Left lung (tissue), 14 donors: ENCODE measurements at places on chromosomes 16 and 17. TPM values are rescaled to one million over a fixed set of nuclear protein-coding genes. Genes with fewer than 3 reads are reported as not detected.

- peak; percentile 21 for DNase-seq
- no peaks in the 10 kb centered on the region for H3K27me3 ChIP-seq
- H3K36me3 ChIP-seq: no peaks in the 10 kb centered on the region
- H3K4me1 ChIP-seq: peaks cover 29% of the 10 kb centered on the region
- no peak overlapping the region for H3K4me3 ChIP-seq
Observed at GRCh38 chr16:24734382-24734781, 4.9 kb downstream of the TNRC6A start.

GRCh38 chr17:29057361-29057760, 14.4 kb downstream of the PIPOX start:
- no peak overlapping the region for H3K4me3 ChIP-seq
- H3K27me3 ChIP-seq: no peaks in the 10 kb centered on the region
- no peaks in the 10 kb centered on the region for H3K36me3 ChIP-seq
- H3K4me1 ChIP-seq: no peaks in the 10 kb centered on the region
- DNase-seq: no peak
- no peak overlapping the region for H3K27ac ChIP-seq

- H3K4me1 ChIP-seq: no peaks in the 10 kb centered on the region
- H3K36me3 ChIP-seq: no peaks in the 10 kb centered on the region
- no peaks in the 10 kb centered on the region for H3K27me3 ChIP-seq
- H3K4me3 ChIP-seq: no peak overlapping the region
- no peak for DNase-seq
Observed at GRCh38 chr16:82535262-82535661, 91.5 kb upstream of the CDH13 start.

DNA sequence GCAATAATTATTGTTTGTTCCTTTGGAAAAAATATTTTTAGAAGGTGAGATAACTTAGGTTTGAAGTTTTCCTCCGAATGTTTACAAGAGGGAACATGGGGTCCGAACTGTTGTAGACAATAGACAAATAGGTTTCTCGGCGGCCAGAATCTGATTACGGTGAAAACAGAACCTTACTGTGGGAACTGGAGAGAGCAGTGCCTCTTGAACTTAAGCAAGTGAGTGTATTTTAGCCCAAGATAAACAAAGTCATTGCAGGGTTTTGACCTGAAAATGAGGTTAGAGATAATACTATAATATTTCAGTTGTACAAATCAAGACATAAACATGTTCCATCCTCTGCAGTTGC, 134.7 kb downstream of the ABCA8 start:
- no peak overlapping the region for H3K4me3 ChIP-seq
- no peaks in the 10 kb centered on the region for H3K27me3 ChIP-seq
- no peak for DNase-seq
- no peak overlapping the region for H3K27ac ChIP-seq
- H3K36me3 ChIP-seq: no peaks in the 10 kb centered on the region

DNA sequence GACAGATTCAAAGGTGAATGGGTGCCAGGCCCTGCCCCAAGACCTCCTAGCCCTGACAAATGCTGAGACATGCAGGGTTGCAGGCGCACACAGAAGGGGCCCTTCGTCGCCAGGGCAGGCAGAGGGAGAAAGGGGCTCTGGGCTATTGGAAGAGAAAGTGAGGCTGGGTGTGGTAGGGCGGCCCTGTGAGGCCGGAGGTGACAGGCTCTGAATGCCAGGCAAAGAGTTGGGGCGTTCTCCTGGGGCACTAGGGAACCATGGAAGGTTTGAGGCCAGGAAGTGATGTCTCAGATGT, 26.4 kb upstream of the NXPH3 start:
- H3K4me3 ChIP-seq: no peak overlapping the region
- no peak overlapping the region for H3K27ac ChIP-seq
- H3K36me3 ChIP-seq: no peaks in the 10 kb centered on the region
- H3K27me3 ChIP-seq: peaks cover 7% of the 10 kb centered on the region
- no peaks in the 10 kb centered on the region for H3K4me1 ChIP-seq
- no peak for DNase-seq

GRCh38 chr16:9499941-9500593, 408.6 kb downstream of the HAPSTR1 start:
- no peaks in the 10 kb centered on the region for H3K27me3 ChIP-seq
- H3K27ac ChIP-seq: no peak overlapping the region

- peaks cover 79% of the 10 kb centered on the region for H3K4me1 ChIP-seq
- no peak for DNase-seq
- peak overlapping the region; percentile 99 for H3K4me3 ChIP-seq
- peak overlapping the region; percentile 95 for H3K27ac ChIP-seq
- peaks cover 29% of the 10 kb centered on the region for H3K36me3 ChIP-seq
- no peaks in the 10 kb centered on the region for H3K27me3 ChIP-seq
Observed at GRCh38 chr17:8160741-8161221, 2.0 kb downstream of the VAMP2 start.

DNA sequence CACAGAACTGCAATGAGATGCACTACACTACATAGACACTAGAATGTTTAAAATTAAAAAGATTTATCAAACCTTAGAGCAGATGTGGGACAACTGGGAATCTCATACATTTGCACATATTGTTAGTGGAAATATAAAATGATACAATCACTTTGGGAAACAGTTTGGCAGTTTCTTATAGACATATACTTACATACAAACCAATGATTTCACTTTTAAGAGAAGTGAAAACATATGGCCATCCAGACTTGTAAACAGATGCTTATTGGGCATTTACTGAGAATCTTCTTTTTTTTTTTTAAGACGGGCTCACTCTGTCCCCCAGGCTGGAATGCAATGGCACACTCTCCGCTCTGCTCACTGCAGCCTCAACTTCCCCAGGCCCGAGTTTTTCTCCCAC, 50.1 kb downstream of the AXIN2 start:
- H3K27ac ChIP-seq: no peak overlapping the region
- H3K36me3 ChIP-seq: no peaks in the 10 kb centered on the region
- H3K4me1 ChIP-seq: peaks cover 21% of the 10 kb centered on the region
- H3K4me3 ChIP-seq: no peak overlapping the region
- no peaks in the 10 kb centered on the region for H3K27me3 ChIP-seq

DNA sequence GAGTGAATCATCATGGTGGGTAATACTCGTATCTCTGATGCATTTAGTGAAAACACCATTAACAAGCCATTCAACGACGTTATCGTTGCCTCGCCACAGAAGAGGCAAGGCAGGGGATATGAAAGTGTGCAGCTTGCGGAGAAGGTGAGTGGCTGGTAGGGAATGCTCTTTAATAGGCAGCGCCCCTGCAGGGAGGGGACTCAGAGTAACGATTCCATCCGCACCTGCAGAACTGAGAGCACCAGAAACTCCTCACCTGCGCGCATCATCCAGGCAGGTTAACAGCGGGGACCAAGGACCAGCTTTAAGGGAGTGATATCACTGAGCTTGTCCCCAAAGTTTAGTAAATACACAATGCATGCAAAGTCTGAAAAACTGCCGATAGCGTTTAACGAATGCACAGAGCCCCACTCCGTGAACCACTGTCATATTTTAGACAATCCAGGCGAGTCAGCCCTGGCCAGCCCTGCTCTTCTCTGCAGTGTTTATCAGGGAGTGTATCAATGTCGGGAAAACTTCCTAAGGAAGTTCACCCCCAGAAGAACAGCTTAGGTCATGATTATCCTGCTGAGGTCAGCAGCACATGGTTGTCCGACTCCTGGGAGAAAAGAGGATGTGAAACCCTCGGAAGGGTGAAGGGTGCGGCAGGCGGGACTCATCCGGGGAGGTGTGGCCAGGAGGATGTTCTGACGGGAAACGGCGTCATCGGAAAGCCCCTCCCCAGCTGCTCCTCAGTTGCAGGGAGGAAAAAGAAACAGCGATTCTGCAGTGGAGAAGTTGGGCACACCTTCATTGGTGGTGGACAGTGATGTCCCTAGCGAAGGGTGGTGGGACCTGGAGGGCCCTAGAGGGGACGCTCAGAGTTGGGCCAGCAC, 68.5 kb upstream of the DNAH17 start:
- H3K27me3 ChIP-seq: no peaks in the 10 kb centered on the region
- DNase-seq: peak; percentile 14
- peak overlapping the region; percentile 80 for H3K27ac ChIP-seq
- no peak overlapping the region for H3K4me3 ChIP-seq

DNA sequence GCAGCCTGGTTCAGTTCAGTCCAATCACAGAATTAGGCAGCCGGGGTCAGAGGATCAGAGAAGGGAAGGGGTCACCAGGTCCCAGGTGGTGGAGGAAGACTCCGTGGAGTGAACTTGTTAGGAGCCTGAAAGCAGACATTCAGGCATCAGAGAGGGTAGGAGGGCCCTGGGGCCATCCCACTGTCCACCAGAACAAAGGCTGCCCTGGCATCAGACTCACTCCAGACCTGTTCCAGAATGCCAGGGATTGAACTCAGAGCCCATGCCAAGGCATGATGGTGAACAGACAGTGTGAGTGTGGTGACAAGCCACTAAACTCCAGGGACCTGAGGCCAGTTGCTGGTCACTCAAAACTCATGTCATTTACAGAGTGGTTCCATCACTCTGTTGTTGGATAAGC, 37.6 kb downstream of the B4GALNT2 start:
- H3K27ac ChIP-seq: no peak overlapping the region
- no peaks in the 10 kb centered on the region for H3K4me1 ChIP-seq
- H3K4me3 ChIP-seq: no peak overlapping the region
- H3K27me3 ChIP-seq: peaks cover 57% of the 10 kb centered on the region
- no peak for DNase-seq

DNA sequence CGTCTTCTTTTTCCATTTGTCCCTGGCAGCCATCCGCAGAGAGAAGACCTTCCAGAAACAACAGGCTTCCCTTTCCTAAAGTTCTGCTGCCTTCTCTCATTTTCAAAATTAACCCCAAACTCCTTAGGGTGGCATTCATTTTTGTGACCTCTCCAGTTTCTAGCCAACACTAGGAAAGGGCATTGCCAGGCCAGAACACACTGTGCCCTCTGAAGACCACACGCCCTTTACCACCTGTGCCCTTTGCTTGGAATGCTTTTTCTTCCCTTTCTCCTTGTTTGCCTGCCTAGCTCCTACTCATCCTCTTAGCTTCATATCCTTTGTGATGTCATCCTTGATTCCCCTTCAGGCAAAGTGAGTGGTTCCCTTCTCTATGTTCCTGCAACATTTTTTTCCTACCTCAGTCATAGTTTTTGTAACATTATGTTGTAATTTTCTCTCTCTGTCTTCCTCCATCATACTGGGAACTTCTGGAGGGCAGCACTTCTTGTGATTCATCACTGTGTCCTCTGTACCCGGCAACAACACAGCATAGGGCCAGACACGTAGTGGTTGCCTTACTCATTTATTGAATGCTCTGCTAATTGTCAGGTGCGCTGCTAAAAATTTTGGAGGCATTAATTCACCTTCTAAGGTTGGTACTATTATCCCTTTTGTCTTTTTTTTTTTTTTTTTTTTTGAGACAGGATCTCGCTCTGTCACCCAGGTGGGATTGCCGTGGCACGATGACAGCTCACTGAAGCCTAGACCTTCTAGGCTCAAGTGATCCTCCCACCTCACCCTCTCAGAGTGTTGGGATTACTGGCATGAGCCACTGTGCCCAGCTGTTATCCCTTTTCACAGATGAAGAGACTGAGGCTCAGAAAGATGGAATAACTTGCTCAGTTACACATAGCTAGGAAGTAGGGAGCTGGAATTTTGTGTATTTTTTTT, 1.0 kb downstream of the KAT8 start:
- no peaks in the 10 kb centered on the region for H3K36me3 ChIP-seq
- peak overlapping the region; percentile 57 for H3K4me3 ChIP-seq
- H3K27ac ChIP-seq: peak overlapping the region; percentile 90

DNA sequence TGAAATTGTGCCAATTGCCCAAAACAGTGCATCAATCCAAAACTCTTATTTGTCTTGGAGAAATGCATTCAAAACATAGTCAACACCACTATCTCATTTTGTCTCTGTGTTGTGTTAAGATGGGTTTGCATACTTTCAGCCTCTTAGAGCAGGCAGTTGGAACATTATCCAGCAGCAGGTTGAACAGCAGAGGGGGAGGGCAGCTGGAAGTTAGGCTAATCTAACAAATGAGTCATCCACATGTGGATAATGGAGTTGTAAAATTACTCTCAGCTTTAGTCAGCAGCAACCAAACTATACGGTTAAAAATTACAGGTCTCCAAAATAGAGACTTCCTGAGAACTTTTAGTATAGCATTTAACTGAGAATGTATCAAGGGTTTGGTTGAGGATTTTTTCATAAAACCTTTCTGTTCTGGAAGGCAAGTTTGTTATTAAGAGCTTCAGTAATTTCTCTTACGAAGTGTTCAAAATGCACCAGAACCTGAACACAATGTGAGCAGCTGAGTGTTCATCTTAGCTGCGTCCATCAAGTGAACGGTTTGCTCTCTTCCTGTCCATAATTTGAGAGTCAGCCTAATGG, 46.3 kb downstream of the PRKCA start:
- H3K36me3 ChIP-seq: no peaks in the 10 kb centered on the region
- H3K27ac ChIP-seq: peak overlapping the region; percentile 34
- no peaks in the 10 kb centered on the region for H3K27me3 ChIP-seq
- DNase-seq: peak; percentile 49

DNA sequence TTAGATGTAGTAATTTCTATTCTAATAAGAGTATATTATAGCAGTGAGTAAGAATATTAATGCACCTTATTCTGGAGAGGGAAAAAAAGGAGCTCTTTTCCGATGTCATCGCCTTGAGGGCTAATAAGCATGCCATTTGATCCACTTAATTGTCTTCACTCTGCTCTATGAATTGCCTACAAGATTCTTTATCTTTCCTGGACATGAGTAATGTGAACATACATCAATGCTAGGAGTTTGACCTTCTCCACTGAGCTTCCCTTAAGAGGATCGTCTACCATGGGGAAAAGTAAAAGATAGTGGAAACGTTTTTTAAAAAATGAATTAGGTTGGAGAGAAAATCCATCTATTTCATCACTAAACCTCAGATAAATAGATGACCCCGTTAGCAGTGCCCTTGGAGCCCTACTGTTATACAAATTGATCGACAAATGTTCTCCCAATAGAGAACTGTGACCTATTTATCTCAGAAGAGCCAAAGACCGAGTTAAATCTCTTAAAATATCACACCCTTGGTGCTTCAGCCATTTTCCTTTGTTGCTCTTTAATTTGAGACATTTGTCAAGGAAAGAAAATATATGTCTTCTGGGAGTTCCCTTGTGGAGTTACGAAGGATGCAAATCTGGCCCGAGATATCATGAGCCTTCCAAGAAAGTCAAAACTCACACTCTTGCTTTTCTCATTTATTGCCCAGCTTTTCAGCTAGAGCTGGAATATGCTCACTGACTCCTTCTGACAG, 898.5 kb downstream of the KCNJ2 start:
- no peak overlapping the region for H3K4me3 ChIP-seq
- H3K4me1 ChIP-seq: no peaks in the 10 kb centered on the region
- H3K27me3 ChIP-seq: no peaks in the 10 kb centered on the region
- no peaks in the 10 kb centered on the region for H3K36me3 ChIP-seq
- H3K27ac ChIP-seq: no peak overlapping the region
- no peak for DNase-seq

GRCh38 chr17:4764595-4764994, 7.1 kb upstream of the TM4SF5 start:
- H3K4me1 ChIP-seq: no peaks in the 10 kb centered on the region
- H3K4me3 ChIP-seq: no peak overlapping the region
- no peaks in the 10 kb centered on the region for H3K27me3 ChIP-seq
- DNase-seq: no peak
- no peak overlapping the region for H3K27ac ChIP-seq
- H3K36me3 ChIP-seq: no peaks in the 10 kb centered on the region

The IGFALS gene
- total RNA-seq: 0.37 TPM

The TMEM220 gene
- total RNA-seq: 7.6 TPM

The HBZ gene
- total RNA-seq: not detected

The SOX8 gene
- 0.50 TPM for total RNA-seq

The ITGB3 gene
- 10.9 TPM for total RNA-seq

The SCARF1 gene
- total RNA-seq: 33.0 TPM

The SLC52A1 gene
- total RNA-seq: 0.73 TPM

The KRT27 gene
- 0.55 TPM for total RNA-seq
